Stimulated activated memory B cell treated with anti-CD40 and anti-IgM and Interleukin-4, amounts not matched to agents 10 μg/mL and 1 μg/mL and 100 μg/mL, for 72 hours (primary cell): ENCODE measurements at places on chromosomes 3 and 15.
A peak's percentile ranks its signal among the peaks of the same experiment; 100 is the strongest.

DNA sequence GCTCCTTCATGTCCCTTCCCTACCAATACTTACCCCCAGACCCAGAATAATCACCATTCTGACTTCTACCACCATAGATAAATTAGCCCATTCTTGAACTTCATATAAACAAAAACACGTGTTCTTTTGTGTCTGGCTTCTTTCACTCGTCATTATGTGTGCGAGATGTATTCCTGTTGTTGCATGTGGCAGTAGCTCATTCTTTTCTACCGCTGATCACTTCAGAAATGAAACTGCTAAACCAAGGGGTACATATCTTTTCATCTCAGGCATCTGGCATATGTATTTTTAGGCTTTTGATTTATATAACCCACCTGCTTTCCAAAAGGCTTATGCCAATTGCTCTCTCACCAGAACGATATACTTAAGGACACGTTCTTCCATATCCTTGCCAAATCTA, 13.8 kb upstream of the SCG3 start:
- no peak for ATAC-seq

DNA sequence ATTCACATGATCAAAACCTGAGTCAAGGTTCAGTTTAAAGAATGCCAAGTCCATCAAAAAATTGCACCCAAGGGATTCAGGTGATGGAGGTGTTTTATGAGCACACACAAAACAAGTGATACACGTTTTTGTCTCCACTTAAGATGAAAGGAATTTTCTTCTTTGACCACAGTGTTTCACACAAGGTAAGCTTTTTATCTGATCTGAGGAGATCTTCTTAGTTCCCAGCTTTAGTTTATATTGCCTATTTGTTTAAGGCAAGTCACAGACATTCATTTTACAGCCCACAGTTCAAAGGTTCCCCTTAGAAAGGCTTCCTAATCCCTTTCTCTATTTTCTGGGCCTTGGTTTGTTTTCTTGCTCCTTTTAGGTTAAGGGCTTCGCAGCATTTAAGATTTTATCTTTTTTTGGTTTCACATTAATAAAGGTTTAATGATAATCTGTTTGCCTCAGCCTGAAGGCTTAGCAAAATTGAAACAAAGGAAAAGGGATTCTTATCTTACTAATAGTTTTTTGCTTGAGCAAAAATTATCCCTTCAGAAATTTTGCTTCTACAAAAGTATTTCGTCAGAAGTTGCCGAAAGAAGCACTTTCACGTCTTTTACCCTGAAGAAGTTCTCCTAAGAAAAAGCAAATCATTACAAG, 420.5 kb upstream of the NAALADL2 start:
- ATAC-seq = no peak

DNA sequence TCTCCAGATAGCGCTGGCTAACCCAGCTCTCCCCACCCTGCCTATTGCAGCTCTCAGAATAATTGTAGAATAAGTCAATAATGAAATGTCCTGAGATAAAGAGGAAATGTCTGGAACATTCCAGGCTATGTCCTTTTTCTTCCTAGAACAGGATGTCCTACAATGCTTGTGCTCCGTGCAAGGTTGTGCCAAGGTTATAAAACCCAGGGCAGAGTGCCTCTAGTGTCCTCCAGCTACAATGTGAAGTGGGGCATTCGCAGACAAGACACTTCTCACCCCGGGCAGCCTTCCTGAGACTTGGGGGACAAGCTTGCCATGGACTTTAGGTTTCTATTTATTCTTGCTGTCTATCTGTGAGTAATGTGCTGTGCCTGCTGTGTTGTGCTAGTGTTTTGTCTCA, 900.6 kb downstream of the TUSC7 start:
- ATAC-seq = no peak

GRCh38 chr3:62335196-62335595, 38.2 kb downstream of the FEZF2 start:
- ATAC-seq = no peak

DNA sequence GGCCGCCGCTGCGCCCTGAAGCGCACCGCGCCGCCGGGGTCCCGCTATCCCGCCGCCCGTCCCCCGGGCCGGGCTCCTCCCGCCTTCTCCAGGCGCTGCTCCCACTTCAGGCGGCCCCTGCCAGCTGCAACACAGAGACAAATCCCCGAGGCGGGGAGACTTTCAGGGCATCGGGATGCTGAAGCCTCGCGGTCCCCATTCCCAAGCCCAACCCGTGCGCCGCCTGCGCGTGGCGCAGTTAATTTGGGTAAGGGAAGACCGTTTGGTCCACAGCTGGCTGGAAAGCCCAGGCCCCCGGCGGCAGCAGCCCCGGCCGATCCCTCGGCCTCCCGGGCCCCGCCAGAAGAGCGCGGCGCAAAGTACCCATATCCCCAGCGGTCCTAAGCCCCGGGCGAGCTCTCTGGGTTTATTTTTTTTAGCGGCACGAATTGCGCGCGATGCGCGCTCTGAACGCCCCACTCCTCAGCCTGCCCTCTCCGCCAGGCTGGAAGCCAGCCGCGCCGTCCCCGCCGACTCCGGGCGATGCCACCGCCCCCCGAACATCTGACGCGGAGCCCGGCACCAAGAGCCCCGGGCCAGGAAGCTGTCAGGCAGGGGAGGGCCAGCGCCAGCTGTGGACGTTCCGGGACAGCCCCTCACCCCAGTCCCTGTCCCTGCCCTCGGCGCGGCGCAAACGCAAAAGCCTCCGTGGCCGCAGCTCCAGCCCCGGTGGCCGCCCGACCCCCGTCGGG, 517 bp downstream of the FBN1 start:
- ATAC-seq = peak; percentile 55

GRCh38 chr3:104359546-104359945, 1007.2 kb upstream of the ALCAM start:
- ATAC-seq = no peak

- no peak for ATAC-seq
Observed at GRCh38 chr15:44368370-44368769, 59.1 kb upstream of the CTDSPL2 start.

DNA sequence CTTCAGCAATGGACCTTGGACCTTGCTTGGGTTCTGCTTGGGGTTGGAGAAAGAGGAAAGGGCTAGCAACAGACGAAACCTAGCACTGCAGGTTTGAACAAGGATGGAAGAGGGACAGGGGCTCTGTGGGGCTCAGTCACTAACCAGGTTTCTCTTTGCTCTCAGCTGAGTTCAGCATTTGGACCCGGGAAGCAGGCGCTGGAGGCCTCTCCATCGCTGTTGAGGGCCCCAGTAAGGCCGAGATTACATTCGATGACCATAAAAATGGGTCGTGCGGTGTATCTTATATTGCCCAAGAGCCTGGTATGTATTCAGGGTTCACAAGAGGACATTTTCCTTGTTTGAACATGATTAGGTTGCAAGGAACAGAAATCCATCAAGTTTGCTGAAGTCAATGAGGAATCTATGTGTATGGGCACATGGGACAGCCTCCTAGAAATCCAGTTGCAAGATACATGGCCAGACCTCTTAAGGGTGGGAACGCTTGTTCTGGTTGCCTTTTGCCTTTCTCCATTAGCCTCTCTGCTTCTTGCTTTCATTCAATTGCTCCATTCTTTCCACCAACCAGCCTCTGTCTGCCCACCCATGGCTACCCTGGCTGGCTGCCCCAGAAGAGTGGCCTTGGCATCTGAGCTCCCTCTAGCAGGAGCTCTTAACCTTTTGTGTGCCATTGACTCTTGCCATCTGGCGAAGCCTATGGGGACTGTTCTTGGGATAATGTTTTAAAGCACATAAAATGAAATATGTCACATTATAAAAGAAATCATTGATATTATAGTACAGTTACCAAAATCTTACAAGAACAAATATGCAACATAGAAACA, 55.9 kb downstream of the DNASE1L3 start:
- no peak for ATAC-seq

DNA sequence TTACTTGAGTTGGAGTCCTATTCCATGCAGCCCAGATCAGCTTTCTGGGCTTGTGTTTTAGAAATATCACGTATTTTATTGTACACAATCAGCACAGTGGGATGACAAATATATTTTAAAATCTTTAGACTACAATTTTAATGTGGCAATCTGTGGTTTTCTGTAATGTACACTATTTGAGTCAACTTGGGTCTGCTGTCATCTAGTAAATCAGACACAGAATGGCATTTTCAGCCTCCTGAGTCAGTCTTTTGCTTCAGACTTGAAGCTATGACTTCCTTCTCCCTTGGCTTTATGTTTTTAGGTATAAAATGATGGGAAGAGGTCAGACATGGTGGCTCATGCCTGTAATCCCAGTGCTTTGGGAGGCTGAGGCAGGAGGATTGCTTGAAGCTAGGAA, 232.1 kb downstream of the NECTIN3 start:
- ATAC-seq = no peak

DNA sequence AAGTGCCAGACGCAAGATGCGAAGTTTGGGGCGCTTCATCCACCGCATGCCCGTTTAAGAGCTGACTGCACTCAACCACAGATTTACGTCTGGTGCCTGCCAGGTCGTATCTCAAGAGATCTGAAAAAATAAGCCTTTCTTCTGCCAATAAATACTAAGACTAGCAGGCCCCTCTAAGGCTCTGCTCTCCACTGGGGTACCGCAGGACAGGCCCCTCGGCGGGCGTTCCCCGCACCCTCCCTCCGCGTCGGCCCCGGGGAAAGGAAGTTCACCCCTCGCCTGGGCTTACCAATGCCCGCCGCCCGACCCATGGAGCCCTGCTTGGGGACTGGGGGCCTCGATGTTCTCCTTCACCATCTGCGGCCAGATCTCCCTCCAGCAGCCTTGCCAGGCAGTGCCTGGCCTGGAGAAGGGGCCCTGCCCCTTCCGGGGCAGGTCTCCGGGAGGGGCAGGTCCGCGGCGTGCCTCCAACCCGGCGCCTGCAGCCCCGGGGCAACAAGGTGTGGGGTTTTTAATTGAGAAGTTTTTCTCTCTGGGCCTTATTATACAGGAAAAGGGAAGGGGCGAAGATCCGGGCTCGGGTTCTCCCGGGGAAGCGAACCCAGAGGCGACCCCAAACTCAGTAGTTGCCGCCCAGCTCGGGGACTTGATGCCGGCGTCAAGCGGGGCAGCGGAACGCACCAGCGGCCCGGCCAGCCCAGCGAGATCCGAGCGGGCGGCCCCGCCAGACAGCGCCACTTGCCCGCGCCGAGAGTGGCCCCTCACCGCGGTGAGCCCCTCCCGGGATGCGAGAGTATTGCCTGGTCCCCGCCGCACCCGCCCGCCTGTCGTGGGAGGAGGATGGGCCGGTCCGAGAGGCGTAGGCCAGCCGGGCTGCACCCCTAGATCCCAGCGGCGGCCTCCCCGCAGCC, 735 bp downstream of the GOLGA8B start:
- peak; percentile 77 for ATAC-seq

GRCh38 chr3:141330718-141331376, 37.5 kb upstream of the ZBTB38 start:
- ATAC-seq = peak; percentile 13

- no peak for ATAC-seq
Observed at GRCh38 chr3:69339760-69340159, 46.1 kb downstream of the FRMD4B start.

GRCh38 chr3:95565502-95565901, 1248.9 kb upstream of the EPHA6 start:
- ATAC-seq = no peak

- ATAC-seq = no peak
Observed at GRCh38 chr3:132254076-132254755, 63.0 kb upstream of the ACP3 start.

DNA sequence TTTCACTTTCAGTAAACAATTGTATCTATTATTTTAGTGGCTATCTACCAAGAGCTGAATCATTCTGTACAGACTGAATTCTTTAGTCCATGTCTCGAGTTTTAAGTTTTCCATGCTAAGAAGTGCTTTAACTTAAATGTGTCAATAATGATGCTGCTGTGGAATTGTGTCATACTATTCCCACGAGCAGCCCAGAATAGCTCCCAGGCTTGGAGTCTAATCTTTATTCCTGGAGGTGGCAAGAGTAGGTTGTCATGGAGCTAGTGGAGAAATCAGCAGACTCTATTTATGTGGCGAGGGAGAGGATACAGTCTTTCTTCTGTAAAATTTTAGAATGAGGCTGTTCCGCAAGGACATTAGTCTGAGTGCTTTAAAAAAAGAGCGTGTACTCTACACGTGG, 207.2 kb downstream of the ROBO2 start:
- no peak for ATAC-seq

DNA sequence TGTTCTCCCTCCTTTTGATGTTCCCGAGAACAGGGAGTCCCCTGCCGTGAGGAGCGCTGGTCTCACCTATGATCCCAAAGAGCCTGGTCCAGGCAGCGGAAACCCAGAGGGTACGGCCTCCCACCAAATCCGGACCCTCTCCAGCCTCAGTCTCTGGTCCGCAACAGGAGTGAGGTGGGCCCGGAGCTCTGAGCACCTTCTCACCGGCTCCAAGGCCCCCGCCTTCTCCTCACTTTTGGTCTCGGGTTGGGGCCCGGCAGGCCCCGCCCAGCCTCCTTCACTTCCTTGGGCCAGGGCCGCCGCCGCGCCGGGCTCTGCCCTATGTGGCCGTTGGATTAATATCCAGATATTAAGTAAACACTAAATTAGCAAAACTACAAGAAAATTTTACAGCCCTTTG, 5.7 kb upstream of the SKOR1 start:
- no peak for ATAC-seq

- ATAC-seq = no peak
Observed at GRCh38 chr3:71031181-71031580, 552.3 kb downstream of the FOXP1 start.

GRCh38 chr15:85825118-85825517, 30.4 kb upstream of the KLHL25 start:
- ATAC-seq = no peak

- ATAC-seq = no peak
Observed at GRCh38 chr3:76362643-76363042, 577.3 kb upstream of the ZNF717 start.

DNA sequence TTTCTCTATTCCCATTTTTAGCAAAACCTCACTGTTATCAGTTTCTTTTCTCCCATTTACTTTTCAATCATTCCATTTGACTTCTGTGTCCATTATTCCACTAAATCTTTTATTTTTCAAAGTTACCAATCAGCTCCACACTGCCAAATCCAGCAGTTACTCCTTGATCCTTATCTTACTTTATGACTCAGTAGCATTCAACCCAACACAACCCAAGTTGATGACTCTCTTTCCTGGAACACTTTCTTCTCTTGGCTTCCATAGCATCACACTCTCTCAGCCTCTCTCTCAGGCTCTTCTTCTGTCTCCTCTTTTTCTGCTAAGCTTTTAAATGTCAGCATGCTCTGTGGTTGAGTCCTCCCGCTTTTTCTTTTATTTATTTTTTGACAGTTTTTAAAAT, 36.3 kb downstream of the RASGRP1 start:
- ATAC-seq = no peak

GRCh38 chr3:171729452-171730334, 80.6 kb downstream of the PLD1 start:
- no peak for ATAC-seq

DNA sequence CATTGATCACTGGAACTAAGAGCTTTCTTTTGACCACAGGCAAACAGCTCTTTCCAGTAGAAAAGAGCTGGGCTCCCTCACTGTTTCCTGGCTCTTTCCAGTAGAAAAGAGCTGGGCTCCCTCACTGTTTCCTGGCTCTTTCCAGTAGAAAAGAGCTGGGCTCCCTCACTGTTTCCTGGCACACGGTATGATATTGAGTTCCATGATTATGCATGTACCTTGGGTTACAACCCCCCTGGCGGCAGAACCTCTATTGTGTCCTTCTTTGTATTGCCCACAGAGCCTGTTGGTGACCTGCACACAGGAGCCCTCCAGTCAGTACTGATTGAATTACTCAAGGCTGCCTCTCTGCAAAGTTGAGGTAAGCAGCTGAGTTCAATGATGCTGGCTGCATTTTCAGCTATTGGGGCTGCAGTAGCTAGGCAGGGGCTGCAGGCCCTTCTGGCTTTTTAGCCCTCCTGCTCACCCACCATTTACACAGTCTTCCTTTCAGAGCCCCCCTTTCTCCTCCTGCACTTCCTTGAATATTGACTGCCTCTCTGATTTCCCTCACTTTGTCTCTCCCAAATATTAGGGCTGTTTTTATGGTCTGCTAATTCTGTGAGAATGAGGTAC, 10.2 kb downstream of the ACKR2 start:
- ATAC-seq = no peak
